ENCODE measurements at places on chromosomes 7 and 10.

GRCh38 chr10:50325449-50326171 lies 74.3 kb upstream of the ASAH2 start:
- no peaks in the 10 kb centered on the region for H3K36me3 ChIP-seq
- peaks cover 7% of the 10 kb centered on the region for H3K4me1 ChIP-seq
- no peaks in the 10 kb centered on the region for H3K27me3 ChIP-seq
- peak overlapping the region; percentile 66 for H3K27ac ChIP-seq
- DNase-seq: peak; percentile 44

DNA sequence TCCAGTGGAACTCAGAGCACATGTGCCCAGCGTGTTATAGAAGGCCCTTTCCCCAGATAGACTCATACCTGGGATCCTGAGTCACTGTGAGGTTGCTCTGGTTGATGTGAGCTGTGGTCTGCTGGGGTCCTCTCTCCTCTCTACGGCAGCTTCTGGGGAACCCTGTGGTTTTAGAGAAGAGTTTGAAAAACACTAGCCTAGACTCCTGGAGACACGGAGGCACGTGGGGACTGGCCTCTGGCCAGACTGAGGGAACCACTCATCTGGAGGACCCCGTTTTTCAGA lies 10.3 kb downstream of the ZNF775 start:
- H3K27ac ChIP-seq: no peak overlapping the region
- no peak for DNase-seq
- H3K36me3 ChIP-seq: no peaks in the 10 kb centered on the region
- no peak overlapping the region for H3K4me3 ChIP-seq
- no peaks in the 10 kb centered on the region for H3K27me3 ChIP-seq
- no peaks in the 10 kb centered on the region for H3K4me1 ChIP-seq

- H3K4me1 ChIP-seq: no peaks in the 10 kb centered on the region
- no peak overlapping the region for H3K27ac ChIP-seq
- H3K27me3 ChIP-seq: no peaks in the 10 kb centered on the region
- no peaks in the 10 kb centered on the region for H3K36me3 ChIP-seq
- no peak overlapping the region for H3K4me3 ChIP-seq
- DNase-seq: no peak
Observed at GRCh38 chr10:122957474-122957873, 3.4 kb upstream of the C10orf88 start.

DNA sequence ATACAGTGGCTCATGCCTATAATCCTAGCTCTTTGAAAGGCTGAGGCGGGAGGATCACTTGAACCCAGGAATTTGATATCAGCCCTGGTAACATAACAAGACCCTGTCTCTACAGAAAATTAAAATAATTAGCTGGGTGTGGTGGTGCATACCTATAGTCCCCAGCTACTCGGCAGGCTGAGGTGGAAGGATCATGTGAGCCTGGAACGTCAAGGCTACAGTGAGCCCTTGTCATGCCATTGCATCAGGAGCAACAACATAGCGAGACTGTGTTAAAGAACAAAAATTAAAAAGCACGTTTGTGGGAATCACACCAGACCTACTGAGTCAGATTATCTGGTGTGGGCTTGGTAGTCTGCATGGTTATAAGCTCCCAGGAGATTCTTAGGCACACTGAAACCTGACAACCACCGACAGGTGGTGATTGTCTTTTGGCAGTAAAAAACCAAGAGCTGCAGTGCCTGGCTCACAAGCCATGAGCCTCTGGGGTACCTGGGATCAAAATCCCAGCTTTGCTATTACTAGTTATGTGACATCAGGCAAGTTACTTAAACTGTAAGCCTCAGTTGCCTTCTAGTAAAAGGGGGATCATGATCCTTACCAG lies 146.9 kb downstream of the SND1 start:
- H3K27ac ChIP-seq: no peak overlapping the region
- no peak for DNase-seq
- no peaks in the 10 kb centered on the region for H3K27me3 ChIP-seq

- H3K4me3 ChIP-seq: no peak overlapping the region
- H3K36me3 ChIP-seq: no peaks in the 10 kb centered on the region
- H3K4me1 ChIP-seq: no peaks in the 10 kb centered on the region
- no peaks in the 10 kb centered on the region for H3K27me3 ChIP-seq
- no peak overlapping the region for H3K27ac ChIP-seq
- no peak for DNase-seq
Observed at GRCh38 chr10:124287071-124287685, 131.5 kb downstream of the OAT start.

DNA sequence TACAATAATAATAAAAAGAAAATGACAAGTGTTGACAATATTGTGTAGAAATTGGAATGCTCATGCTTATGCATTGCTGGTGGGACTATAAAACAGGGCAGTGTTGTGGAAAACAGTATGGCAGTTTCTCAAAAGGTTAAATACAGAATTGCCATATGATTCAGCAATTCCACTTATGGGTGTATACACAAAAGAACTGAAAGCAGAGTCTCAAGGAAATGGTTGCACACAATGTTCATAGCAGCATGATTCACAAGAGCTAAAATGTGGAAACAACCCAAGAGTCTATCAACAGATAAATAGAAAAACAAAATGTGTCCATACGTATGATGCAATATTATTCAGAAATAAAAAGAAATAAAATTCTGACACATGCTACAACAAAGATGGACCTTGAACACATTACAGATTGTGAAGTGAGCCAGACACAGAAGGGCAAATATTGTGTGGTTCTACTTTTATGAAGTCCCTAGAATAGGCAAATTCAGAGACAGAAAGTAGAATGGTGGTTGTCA lies 64.8 kb upstream of the GRM8 start:
- H3K36me3 ChIP-seq: no peaks in the 10 kb centered on the region
- no peak for DNase-seq
- no peak overlapping the region for H3K4me3 ChIP-seq
- H3K27ac ChIP-seq: no peak overlapping the region

DNA sequence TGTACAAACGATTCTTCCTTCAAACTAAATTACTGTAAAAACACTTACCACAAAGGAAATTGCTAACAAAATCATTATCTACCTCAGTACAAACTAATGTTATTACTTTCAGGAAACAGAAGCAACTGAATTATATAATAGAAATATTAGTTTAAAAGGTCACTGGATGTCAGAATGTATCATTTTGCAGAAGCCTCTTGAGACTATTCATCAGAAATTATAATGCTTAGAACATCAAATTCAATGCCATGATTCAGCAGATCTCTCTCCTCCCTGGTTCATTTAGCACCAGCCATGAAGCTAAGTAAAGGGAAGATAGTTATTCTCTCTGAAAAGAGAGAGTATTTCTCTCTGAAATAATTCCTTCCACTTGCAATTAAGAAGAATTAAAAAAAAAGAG lies 223.3 kb downstream of the IMMP2L start:
- H3K27ac ChIP-seq: no peak overlapping the region
- H3K36me3 ChIP-seq: no peaks in the 10 kb centered on the region
- H3K4me1 ChIP-seq: no peaks in the 10 kb centered on the region
- DNase-seq: no peak
- H3K4me3 ChIP-seq: no peak overlapping the region
- no peaks in the 10 kb centered on the region for H3K27me3 ChIP-seq

- H3K27me3 ChIP-seq: no peaks in the 10 kb centered on the region
- no peaks in the 10 kb centered on the region for H3K4me1 ChIP-seq
- no peak overlapping the region for H3K4me3 ChIP-seq
- H3K27ac ChIP-seq: no peak overlapping the region
Observed at GRCh38 chr7:8751557-8752231, 318.3 kb downstream of the NXPH1 start.

- H3K27ac ChIP-seq: no peak overlapping the region
- no peak for DNase-seq
- H3K27me3 ChIP-seq: no peaks in the 10 kb centered on the region
- no peaks in the 10 kb centered on the region for H3K36me3 ChIP-seq
- no peak overlapping the region for H3K4me3 ChIP-seq
- no peaks in the 10 kb centered on the region for H3K4me1 ChIP-seq
Observed at GRCh38 chr7:52670608-52671225, 364.7 kb upstream of the POM121L12 start.

- DNase-seq: no peak
- no peaks in the 10 kb centered on the region for H3K4me1 ChIP-seq
- no peak overlapping the region for H3K27ac ChIP-seq
- no peak overlapping the region for H3K4me3 ChIP-seq
- H3K27me3 ChIP-seq: no peaks in the 10 kb centered on the region
- no peaks in the 10 kb centered on the region for H3K36me3 ChIP-seq
Observed at GRCh38 chr7:132988117-132988516, 93.8 kb downstream of the CHCHD3 start.

DNA sequence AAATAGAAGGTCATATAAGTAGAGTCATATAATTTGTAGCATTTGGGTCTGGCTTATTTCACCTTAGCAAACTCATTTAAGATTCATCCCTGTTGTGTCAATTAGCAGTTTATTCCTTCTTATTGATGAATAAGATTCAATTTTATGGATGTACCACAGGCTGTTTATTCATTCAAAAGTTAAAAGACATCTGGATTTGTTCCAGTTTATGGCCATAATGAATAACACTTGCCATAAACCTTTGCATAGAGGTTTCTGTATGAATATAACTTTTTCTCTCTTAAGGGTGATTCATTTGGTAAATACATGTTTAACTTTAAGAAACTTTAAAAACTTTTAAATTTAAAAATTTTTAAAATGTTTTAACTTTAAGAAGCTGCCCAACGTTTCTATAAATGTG lies 66.4 kb downstream of the CPED1 start:
- H3K4me3 ChIP-seq: no peak overlapping the region
- no peaks in the 10 kb centered on the region for H3K4me1 ChIP-seq
- H3K27ac ChIP-seq: no peak overlapping the region
- no peak for DNase-seq
- no peaks in the 10 kb centered on the region for H3K36me3 ChIP-seq

GRCh38 chr7:4286351-4286750 lies 395.7 kb upstream of the FOXK1 start:
- H3K27me3 ChIP-seq: no peaks in the 10 kb centered on the region
- H3K4me3 ChIP-seq: no peak overlapping the region
- no peaks in the 10 kb centered on the region for H3K36me3 ChIP-seq
- no peaks in the 10 kb centered on the region for H3K4me1 ChIP-seq

DNA sequence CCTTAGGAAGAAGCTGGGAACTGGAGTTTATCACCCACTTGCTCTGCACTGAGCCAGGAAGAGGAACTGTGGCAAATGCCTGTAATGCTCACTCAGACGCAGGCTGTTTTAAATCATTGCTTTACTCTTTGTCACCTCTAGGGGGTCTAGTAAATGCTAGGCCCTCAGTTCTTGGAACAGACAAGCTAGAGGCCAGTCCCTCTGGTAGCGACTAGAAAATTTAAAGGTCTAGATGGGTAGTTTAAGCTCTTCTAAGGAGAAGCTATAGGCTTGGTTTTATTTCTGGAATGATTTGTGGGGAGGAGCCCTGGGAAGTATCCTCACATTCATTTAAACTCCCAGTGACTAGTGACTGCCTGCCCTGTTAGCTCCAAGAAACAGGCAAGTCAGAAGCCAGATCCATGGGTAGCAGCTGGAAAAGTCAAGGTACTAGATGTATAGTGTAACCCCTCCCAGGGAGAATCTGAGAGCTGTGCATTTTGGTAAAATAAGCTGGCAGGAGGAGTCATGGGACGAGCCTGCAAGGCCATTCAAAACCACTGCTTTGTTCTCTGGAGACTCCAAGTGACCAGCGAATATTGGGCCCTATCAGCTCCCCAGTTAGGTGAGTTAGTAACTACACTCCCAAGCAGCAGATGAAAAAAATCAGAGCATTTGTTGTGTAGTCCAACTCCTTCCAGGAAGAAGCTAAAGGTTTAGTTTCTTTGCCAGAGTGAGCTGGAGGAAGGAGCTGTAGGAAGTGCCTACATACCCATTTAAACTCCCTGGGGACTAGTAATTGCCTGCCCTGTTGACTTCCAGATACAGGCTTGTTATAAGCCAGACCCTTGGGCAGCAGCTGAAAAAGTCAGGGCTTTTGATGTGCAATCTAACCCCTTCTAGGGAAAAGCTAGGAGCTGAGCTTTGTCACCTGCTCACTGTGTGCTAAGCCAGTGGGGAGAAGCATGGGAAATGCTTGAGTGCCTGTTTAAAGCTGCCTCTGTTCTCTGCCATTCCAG lies 68.9 kb downstream of the DYNC1I1 start:
- H3K27me3 ChIP-seq: no peaks in the 10 kb centered on the region
- H3K27ac ChIP-seq: no peak overlapping the region
- H3K4me3 ChIP-seq: no peak overlapping the region
- H3K36me3 ChIP-seq: no peaks in the 10 kb centered on the region
- no peaks in the 10 kb centered on the region for H3K4me1 ChIP-seq

- no peak overlapping the region for H3K4me3 ChIP-seq
- DNase-seq: no peak
- H3K27ac ChIP-seq: no peak overlapping the region
- no peaks in the 10 kb centered on the region for H3K36me3 ChIP-seq
Observed at GRCh38 chr7:20079080-20079479, 138.1 kb downstream of the MACC1 start.

- H3K27ac ChIP-seq: no peak overlapping the region
- H3K36me3 ChIP-seq: no peaks in the 10 kb centered on the region
- no peak for DNase-seq
- H3K4me1 ChIP-seq: no peaks in the 10 kb centered on the region
Observed at GRCh38 chr10:93615576-93616235, 3.4 kb downstream of the PDE6C start.

GRCh38 chr10:99841746-99842145 lies 59.3 kb downstream of the ABCC2 start:
- no peaks in the 10 kb centered on the region for H3K36me3 ChIP-seq
- no peaks in the 10 kb centered on the region for H3K4me1 ChIP-seq
- DNase-seq: no peak
- H3K27ac ChIP-seq: no peak overlapping the region

- no peaks in the 10 kb centered on the region for H3K27me3 ChIP-seq
- no peaks in the 10 kb centered on the region for H3K36me3 ChIP-seq
- H3K4me3 ChIP-seq: no peak overlapping the region
- no peak overlapping the region for H3K27ac ChIP-seq
- no peaks in the 10 kb centered on the region for H3K4me1 ChIP-seq
- DNase-seq: no peak
Observed at GRCh38 chr7:114047889-114048288, 129.1 kb upstream of the PPP1R3A start.

GRCh38 chr7:116797612-116798011 lies 64.8 kb upstream of the CAPZA2 start:
- H3K4me3 ChIP-seq: no peak overlapping the region
- H3K27me3 ChIP-seq: no peaks in the 10 kb centered on the region

GRCh38 chr7:157635669-157636068 lies 298.9 kb downstream of the DNAJB6 start:
- DNase-seq: no peak
- H3K27ac ChIP-seq: no peak overlapping the region
- H3K27me3 ChIP-seq: no peaks in the 10 kb centered on the region
- no peak overlapping the region for H3K4me3 ChIP-seq
- no peaks in the 10 kb centered on the region for H3K36me3 ChIP-seq

Data from uterus (tissue), 4 donors.